CD4-positive, alpha-beta T cell treated with Interleukin-21 for 1 hour (primary cell): ENCODE measurements at places on chromosomes 1 and 21.

GRCh38 chr1:186463511-186463910, 2.6 kb upstream of the PDC start:
- no peak for DNase-seq

DNA sequence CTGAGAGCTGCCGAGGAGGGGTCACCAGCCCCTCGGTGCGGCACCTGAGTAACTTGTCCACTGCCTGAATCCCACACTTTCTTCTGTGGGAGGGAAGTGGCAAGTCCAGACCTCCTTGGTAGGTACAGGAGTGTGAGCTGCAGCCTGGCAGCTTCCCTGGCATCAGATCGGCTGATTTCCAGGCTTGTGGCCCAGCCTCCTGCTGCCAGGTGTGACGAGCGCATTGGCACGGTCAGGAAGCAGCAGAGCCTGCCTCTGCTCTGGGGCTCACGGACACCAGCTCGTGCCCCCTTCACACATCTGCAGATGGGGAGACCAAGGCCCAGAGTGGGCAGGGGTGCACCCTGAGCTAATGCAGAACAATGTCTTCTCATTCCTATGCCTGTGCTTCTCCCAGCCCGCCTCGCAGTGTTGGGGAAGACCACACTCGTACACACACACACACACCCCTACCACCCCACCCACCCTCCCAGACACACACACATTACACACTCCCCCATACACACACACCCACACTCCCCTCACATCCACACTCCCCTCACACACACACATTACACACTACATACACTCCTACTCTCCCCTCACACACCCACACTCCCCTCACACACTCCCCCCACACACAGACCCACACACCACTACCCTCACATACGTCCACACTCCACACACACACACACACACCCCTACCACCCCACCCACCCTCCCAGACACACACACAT, 33.1 kb upstream of the SELENON start:
- no peak for DNase-seq

- no peak for DNase-seq
These were observed 67.9 kb downstream of the TBX15 start for GRCh38 chr1:118920124-118920717.

DNA sequence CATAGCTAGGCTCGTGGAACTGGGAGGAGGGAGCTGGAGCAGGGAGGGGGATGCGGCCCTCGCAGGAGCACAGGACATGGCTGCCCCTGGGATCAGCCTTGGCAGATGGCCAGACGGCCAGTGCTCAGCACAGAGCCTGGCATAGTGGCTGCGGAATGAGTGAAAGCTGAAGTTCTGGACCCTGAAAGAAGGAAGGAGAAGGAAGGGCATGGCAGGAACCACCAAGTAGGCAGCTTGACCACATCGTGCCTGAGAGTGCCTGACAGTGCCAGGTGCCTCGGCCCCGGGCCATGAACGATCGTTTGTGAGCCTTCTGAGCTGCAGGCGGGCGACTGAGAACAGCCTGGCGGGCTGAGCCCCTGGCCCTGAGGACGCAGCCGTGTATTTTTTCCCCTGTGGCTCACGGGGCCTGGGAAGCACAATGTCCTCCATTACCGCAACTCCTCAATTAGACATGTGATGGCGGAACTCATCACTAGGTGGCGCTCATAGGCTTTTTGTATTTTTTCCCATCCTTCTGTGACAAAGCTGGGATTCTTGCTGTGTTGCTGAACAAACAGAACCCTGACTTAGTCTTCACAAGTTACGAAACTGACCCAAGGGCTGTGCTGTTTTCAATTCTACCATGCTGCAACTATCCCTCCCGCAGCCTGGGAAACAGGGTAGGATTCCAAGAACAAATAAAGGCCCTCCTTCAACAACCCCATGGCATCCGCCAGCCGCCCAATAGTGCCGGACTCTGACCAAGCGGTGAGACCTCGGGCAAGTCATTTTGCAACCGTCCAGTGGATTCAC, 29.9 kb upstream of the TMEM61 start:
- DNase-seq, result peak; percentile 62

GRCh38 chr1:66787641-66788040, 13.4 kb downstream of the INSL5 start:
- DNase-seq, result no peak

- DNase-seq, result no peak
These were observed 172.7 kb downstream of the PDE4B start for GRCh38 chr1:65965112-65965996.

DNA sequence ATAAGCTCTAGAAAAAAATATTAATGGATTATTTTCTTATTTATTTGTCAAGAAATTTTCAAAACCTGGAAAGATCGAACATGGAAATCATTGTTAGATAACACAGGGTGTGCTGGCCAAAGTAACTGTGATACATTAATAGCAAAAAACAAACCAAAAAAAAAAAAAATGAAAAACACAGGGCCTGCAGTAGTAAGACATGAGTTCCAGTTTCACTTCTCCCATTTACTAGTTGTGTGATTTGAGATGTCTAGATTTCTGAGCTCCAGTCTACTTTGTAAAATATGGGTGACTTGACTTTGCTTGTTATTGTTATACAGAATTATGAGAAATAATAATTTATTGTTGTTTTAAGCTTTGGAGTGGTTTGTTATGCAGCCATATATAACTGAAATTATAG, 13.6 kb downstream of the FAM177B start:
- no peak for DNase-seq

DNA sequence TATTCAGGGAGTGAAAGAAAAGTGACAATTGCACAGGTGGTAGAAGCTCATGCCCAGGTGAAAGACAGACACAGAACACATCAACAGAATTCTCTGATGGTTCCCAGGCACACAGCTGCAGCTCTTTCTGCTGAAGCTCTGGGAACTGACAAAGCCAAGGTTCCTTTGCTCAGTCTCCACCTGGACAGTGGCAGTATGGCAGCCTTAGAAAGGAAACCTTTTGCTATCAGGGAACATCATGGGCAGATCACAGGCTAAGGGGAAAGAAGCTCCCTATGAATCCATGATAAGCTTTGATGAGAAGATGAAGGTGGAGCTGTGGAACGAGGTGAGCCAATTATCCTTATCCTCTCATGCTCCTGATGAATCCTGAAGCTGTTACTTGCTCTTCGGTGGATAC, 1.2 kb downstream of the SPRR2B start:
- no peak for DNase-seq

DNA sequence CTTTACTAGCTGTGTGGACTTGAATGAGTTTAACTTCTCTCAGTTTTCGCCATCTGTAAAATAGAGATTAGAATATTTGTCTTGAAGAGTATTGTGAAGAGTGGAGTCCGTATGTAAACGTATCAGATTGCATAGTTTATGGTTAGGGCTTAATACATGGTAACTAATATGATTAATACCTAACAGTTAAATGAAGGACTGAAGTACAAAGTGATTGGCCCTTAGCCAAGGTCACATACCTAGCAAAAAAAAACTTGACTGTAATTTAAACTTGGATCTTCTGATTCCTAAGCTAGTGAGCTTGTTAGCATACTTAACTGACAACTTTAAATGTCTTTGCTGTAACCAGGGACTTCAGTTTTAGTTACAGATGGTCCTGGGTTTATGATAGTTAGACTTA, 1.9 kb downstream of the GIPC2 start:
- no peak for DNase-seq

GRCh38 chr21:25324666-25325065, 282.6 kb downstream of the MRPL39 start:
- no peak for DNase-seq

DNA sequence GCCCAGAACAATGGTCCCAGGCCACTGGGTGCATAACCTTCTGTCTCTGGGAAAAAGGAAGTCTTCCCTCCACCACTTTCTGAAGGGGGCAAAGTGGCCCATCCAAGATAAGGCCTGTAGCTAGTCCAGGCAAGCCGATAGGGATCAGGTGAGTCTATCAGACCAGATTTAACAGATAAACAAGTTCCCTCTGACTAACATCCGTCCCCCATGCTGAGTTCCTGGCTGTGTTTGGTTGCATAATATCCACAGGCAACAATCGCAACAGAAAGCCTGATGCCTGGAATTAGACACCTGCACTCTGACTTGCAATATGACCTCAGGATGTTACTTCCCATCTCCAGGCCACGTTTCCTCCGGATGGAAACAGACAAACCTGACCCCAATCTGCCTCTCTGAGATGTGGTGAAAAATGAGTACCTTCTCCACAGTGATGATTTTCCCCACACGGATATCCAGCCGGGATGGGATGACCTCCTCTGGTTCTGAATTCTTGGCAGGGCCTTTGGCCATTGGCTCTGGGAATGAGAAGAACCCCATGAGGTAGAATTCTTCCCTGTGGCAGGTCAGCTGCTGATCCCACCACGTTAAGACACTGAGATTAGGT, 36.4 kb downstream of the YARS1 start:
- DNase-seq, result no peak

- no peak for DNase-seq
These were observed 52.1 kb upstream of the LGALS8 start for GRCh38 chr1:236471653-236472052.

GRCh38 chr1:13956393-13956792, 256.4 kb downstream of the PRDM2 start:
- no peak for DNase-seq

GRCh38 chr1:29518183-29518835, 282.0 kb downstream of the PTPRU start:
- DNase-seq, result no peak

GRCh38 chr1:8213136-8213535, 104.8 kb upstream of the SLC45A1 start:
- DNase-seq, result no peak

DNA sequence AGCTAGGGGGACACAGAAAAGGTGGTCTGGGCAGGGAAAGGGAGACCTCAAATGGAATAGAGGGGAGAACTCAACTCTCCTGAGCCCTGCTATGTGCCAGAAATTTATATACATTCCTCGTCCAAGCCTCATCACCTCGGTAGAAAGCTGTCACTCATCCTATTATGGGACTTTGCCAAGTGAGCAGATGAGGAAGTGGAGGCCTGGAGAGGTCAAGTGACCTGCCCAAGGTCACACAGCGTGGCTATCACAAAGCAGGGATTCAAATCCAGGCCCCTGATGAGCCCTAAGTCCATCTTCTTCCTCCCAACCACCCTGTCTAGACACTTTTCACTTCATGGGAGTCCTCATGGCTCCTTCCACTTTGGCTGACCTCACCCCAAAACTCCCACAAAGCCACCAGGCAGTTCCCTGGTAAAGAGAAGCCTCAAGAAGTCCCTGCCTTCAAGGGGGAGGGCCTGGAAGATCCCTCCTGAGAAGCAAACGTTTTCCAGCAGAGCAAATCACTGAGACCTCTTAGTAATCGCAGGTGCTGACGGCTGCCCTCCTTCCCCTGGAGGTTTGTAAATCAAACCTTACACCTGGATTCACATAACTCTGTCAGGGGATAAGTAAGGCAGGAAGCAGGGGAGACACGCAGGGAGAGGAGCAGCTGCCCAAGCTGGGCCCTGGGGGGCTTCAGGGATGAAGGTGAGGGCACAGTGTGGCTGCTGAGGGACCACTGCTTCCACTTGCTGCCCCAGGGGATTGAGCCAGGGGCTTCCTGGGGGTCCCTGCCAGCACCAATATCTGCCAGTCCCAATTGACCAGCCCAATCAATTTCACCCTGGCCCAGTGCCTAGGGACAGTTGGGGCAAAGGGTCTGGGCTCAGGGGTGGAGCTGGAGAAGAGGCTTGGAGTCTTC, 351.2 kb downstream of the MATN1 start:
- no peak for DNase-seq

GRCh38 chr1:26907071-26907917, 6.5 kb downstream of the NR0B2 start:
- DNase-seq, result no peak

- peak; percentile 76 for DNase-seq
These were observed 65.4 kb downstream of the LUZP1 start for GRCh38 chr1:23103001-23103889.

DNA sequence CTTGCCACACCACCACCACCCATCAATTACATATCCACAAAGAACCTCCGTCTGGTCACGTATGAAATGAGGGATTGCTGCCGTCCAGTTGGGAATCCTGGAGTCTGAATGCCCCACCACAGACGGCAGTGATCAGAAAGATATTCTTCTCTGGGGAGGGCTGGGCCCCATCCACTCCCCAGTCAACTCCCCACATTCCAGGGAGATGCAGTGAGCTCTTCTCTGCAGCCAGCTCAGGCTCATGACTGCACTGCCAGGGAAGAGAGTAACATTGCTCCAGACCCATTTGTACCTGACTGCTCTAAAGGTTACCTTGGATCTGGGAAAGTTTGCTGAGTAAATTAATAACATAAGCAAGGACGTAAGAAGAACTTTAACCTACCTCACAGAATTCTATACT, 18.3 kb downstream of the DEGS1 start:
- DNase-seq, result no peak

GRCh38 chr1:53769780-53770179, 30.8 kb upstream of the GLIS1 start:
- no peak for DNase-seq

DNA sequence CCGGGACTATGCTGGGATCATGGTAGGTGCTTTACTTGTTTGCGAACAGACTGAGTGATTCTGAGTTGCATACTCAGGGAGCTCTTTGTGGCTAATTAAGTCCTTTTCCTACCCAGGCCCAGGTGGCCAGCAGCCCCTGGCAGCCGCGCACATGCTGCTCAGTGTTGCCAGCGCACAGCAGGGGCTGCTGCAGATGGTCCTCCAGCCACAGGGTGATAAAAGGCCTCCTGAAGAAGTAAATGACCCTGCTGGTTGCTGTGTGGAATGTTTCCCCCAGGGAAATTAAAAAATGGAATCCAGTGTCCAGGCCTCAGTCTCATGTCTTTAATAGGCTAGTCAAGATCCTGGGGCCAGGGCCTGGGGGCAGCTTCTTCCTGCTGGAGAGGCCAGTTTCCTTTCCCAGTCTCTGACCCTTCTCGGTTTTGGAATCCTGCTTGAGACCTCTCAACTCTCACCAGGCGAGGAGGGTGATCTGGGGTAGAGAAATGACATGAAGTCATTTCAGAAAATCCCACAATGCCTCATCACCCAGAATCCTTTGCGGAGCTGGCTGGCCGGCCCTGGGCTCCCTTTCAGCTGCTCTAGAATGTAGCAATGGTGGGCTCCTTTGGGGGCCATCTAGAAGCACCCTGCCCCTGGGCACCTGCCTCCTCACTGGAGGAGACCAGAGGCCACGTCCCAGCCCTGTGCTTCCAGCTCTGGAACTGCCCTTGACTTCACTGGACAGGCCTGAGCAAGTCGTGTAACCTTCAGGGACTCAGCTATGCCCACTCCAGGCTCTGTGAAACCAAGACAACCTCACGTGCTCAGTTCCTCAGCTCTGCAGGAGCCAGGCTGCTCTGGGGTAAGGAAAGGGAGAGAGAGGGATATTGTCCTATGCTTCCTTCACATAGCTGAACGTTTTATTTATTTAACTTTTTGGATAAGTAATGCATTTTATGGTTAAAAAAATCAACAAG, 131.4 kb downstream of the MRPS6 start:
- DNase-seq, result no peak

GRCh38 chr1:1275836-1276235, 2.2 kb upstream of the UBE2J2 start:
- no peak for DNase-seq

- no peak for DNase-seq
These were observed 58.1 kb upstream of the VTCN1 start for GRCh38 chr1:117268535-117269455.

- DNase-seq, result no peak
These were observed 29.7 kb downstream of the NPHP4 start for GRCh38 chr1:5962265-5963105.

GRCh38 chr1:153495536-153495935, 35.1 kb upstream of the S100A7 start:
- no peak for DNase-seq
